ENCODE measurements at places on chromosomes 2 and 18.

- no peaks in the 10 kb centered on the region for H3K4me1 ChIP-seq
- H3K27ac ChIP-seq = no peak overlapping the region
- no peaks in the 10 kb centered on the region for H3K36me3 ChIP-seq
- no peak for DNase-seq
- no peak overlapping the region for H3K4me3 ChIP-seq
Measured at GRCh38 chr18:54416436-54416835, 58.7 kb downstream of the C18orf54 start.

DNA sequence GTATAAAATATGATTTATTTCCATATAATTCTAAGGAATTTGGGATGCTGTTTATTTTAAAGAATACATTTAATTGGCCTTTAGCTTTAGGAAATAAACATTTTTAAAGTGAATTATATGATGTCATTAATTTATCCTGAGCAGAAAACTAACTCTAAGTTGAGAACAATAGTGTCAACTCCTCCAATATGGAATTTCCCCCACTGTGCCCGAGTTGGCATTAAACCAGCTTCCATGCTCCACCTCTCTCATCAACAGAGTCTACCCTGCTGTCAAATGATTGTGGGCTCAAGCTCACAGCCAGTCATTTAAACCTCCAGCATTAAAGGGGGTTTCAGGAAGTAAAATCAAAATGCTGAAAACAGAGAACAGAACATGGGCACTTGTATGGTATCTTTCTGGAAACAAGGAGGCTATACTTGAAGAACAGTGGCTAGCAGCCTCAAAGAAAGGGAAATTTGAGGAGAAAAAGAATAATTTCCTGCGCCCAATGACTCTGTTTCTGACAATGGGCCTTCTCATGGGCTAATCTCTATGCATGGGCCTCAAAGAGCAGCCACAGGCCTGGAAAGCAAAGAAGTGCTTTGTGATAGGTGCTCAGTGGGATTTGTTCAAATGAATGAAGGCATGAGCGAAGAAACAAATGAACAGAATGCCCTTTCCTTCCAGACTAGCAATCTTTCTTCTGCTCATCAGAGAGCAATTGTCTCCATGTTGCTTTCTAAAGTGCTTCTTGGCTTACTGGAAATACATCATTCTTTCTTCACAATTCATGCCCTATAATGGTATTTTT is 252.8 kb downstream of the MTX2 start:
- no peak overlapping the region for H3K27ac ChIP-seq
- H3K27me3 ChIP-seq = no peaks in the 10 kb centered on the region
- peaks cover 4% of the 10 kb centered on the region for H3K4me1 ChIP-seq
- no peaks in the 10 kb centered on the region for H3K36me3 ChIP-seq
- no peak for DNase-seq

- H3K27ac ChIP-seq = no peak overlapping the region
- no peaks in the 10 kb centered on the region for H3K36me3 ChIP-seq
- no peak overlapping the region for H3K4me3 ChIP-seq
- DNase-seq = no peak
- no peaks in the 10 kb centered on the region for H3K4me1 ChIP-seq
- H3K27me3 ChIP-seq = no peaks in the 10 kb centered on the region
Measured at GRCh38 chr18:58814317-58814716, 50.4 kb upstream of the ZNF532 start.

GRCh38 chr2:47272905-47273758 is 118.0 kb upstream of the STPG4 start:
- no peak for DNase-seq
- H3K4me1 ChIP-seq = peaks cover 16% of the 10 kb centered on the region
- no peaks in the 10 kb centered on the region for H3K27me3 ChIP-seq
- no peak overlapping the region for H3K4me3 ChIP-seq
- H3K36me3 ChIP-seq = no peaks in the 10 kb centered on the region

- H3K4me1 ChIP-seq = no peaks in the 10 kb centered on the region
- no peaks in the 10 kb centered on the region for H3K36me3 ChIP-seq
- no peaks in the 10 kb centered on the region for H3K27me3 ChIP-seq
- no peak overlapping the region for H3K4me3 ChIP-seq
Measured at GRCh38 chr2:60213865-60214625, 339.4 kb downstream of the BCL11A start.

DNA sequence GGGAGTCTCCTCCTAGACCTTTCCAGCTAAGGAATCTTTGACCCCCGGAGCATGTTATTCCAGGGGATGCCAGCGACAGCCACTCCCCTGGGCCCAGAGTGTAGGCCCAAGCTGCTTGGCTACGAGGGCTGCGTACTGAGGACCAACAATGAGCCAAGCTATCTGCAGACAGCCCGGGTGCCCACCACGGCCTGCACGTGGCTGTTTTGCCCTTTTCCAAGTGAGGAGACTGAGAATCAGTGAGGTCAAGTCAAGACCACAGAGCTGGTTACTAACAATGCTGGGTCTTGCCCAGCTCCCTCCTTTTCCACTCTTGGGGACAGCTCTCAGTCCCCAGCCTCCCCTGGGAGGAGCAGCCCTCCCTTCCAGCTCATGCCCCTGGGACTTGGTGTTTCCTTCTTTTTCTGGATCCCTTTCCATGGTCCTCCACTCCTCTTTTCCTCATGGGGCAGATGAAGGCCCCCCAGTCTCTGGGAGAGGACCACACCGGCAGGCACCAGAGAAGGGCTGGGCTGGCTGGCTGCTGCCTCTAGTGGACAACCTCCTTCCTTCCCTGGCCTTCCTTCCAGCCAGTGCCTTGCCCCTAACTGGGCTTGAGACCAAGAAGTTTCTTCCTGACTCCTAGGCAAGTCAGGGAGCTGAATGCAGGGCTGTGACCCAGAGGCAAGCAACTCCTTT is 550 bp upstream of the MALL start:
- peak overlapping the region; percentile 27 for H3K27ac ChIP-seq
- H3K4me3 ChIP-seq = peak overlapping the region; percentile 35
- no peaks in the 10 kb centered on the region for H3K4me1 ChIP-seq
- peak; percentile 62 for DNase-seq
- no peaks in the 10 kb centered on the region for H3K27me3 ChIP-seq
- no peaks in the 10 kb centered on the region for H3K36me3 ChIP-seq

DNA sequence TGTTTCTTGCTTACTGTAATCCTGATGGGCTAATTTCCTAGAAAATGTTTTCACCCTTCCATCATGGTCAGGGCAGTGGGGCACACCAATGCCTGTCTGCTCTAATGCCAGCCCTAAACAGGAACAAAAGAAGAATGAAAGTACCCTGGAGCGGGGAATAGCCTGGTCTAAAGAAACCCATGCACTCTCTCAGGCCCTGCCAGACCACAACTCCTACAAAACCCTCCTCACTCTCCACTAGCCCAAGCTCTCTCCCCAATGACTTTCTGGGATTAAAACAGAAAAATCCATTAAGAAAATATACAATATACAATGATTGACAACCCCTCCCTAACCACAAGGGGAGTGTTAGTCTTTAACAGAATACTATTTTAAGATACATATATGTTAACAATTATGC is 67.6 kb downstream of the AAK1 start:
- H3K27me3 ChIP-seq = no peaks in the 10 kb centered on the region
- DNase-seq = no peak
- H3K4me3 ChIP-seq = no peak overlapping the region
- H3K27ac ChIP-seq = no peak overlapping the region
- peaks cover 6% of the 10 kb centered on the region for H3K4me1 ChIP-seq
- H3K36me3 ChIP-seq = no peaks in the 10 kb centered on the region

DNA sequence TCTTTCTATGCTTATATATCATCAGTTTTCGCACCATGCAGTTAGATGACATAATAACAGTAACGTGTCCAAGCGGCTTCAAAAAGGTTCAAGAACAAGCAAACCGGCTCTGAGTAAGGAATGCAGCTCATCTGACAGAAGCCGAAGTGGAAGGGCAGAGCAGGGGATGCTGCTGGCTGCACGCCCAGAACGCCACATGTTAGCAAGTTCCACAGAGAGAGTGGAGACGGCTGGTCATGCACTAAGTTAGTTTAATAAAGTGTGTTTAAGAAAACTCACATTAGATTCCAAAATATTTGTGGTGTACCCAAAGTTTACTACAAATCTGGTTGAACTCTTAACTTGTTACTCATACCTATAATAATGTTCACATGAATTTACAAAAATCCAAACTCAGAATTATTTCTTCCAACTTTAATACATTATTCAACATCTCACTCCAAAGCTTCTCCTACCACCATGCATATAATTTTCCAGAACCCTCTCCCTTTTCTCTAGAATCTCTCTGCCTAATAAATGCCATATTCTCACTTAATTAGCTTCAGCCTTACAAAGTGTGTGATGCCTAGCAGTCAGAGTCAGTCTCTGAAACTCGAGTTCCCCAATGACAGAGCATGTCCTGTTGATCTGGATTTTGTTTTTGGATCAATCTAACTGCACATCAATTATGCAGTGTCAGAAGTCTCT is 170.0 kb downstream of the DNAH7 start:
- H3K4me3 ChIP-seq = no peak overlapping the region
- no peaks in the 10 kb centered on the region for H3K36me3 ChIP-seq
- peak overlapping the region; percentile 74 for H3K27ac ChIP-seq

DNA sequence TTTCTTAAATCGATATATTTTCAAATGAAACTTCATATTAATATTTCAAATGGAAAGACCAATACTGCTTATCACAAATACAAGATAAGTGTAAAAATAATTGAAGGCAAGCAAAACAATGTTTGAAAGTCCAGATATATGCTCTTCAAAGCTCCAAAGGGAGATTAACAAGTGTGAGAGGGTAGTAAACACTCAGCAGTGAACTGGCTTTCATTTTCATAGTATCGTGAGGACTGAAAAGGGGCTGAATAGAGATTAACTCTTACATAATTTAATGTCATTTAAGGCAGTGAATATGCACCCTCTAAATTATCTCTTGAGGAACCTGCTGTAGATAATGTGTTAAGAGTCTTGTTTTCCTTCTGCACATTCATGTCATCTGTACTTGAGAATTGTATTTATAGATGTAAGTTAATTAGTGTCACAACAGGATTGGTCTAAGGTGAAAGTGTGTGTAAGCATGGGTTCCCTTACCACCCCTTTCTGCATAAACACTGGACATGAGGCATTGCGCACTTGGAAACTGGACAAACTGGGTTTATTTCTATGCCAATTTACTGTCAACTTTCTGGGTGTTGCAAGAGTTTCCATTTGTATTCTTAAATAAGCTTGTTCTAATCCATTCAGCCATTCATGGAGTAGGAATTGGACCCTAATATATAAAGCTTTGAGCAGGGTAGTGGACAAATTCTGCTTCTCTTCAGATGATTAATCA is 76.7 kb upstream of the SESTD1 start:
- H3K4me3 ChIP-seq = no peak overlapping the region
- peaks cover 11% of the 10 kb centered on the region for H3K4me1 ChIP-seq
- H3K36me3 ChIP-seq = no peaks in the 10 kb centered on the region
- no peak overlapping the region for H3K27ac ChIP-seq
- H3K27me3 ChIP-seq = no peaks in the 10 kb centered on the region

- H3K36me3 ChIP-seq = no peaks in the 10 kb centered on the region
- H3K27ac ChIP-seq = no peak overlapping the region
- no peak for DNase-seq
- no peaks in the 10 kb centered on the region for H3K4me1 ChIP-seq
- no peak overlapping the region for H3K4me3 ChIP-seq
Measured at GRCh38 chr18:62898359-62898758, 183.0 kb downstream of the PHLPP1 start.

- no peak for DNase-seq
- H3K36me3 ChIP-seq = no peaks in the 10 kb centered on the region
- no peak overlapping the region for H3K4me3 ChIP-seq
- H3K4me1 ChIP-seq = no peaks in the 10 kb centered on the region
- no peak overlapping the region for H3K27ac ChIP-seq
Measured at GRCh38 chr2:219851169-219851568, 223.7 kb downstream of the SLC4A3 start.

DNA sequence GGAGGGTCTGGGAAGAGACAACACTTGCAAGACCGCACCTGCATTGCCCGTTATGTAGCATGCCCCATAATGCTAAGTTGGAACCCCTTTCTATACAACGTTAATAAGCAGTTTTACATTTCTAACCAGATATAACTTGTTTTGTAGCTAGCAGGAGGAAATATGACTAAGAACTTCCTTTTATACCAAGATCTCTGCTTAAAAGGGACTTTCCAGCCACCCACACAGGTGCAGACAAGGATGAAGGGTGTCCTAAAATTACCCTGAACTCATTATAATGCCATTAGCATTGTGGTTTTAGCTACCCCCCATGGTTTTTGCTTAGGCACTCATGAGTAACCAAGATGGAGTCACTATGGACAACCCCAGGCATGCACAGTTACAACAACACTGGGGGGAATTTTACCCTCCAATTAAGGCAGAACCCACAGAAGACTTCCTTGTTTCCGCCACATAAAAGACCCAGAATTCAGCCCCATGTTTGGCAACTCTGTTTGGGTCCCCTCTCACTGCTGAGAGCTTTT is 362.8 kb downstream of the CBLN2 start:
- no peaks in the 10 kb centered on the region for H3K4me1 ChIP-seq
- no peaks in the 10 kb centered on the region for H3K36me3 ChIP-seq
- H3K27ac ChIP-seq = no peak overlapping the region
- no peaks in the 10 kb centered on the region for H3K27me3 ChIP-seq
- DNase-seq = no peak

DNA sequence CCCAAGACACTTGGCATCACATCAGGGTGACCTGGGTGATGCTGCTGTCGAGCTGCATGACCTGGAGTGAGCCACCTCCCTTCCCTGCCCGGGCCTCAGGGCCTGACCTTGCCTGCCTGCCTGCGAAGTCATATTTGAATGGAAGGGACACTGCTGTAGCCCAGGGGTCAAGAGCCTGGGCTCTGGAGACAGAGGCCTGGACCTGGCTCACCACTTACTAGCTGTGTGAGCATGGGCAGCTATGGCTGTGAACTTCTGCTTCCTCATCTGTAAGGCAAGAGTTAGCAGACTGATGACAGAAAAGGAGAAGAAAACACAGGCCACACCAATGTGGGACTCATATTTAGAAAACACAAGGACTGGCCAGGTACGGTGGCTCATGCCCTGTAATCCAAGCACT is 118.7 kb downstream of the ZFP36L2 start:
- H3K27ac ChIP-seq = no peak overlapping the region
- H3K4me1 ChIP-seq = peaks cover 11% of the 10 kb centered on the region
- no peak overlapping the region for H3K4me3 ChIP-seq
- H3K27me3 ChIP-seq = no peaks in the 10 kb centered on the region

DNA sequence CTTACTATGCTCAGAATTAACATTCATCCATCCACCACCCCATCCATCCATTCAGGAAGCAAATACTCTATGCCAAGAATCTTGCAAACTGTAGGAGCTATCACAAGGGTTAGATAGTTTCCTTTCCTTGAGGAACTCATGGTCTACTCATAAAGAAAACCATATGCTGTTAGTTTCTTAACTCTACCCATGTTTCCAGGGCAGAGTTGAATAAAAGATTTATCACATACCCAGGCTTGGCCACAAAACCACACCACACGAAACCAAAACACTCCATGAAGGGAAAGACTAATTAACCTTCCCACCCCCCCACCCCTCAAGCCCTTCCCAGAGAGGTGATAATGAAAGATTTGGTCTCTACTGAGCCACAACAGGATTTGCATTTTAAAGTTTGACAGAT is 23.7 kb upstream of the MSGN1 start:
- H3K4me1 ChIP-seq = 0 out of 2 replicates have a peak, but pooled peaks cover 4% of the 10 kb centered on the region
- no peaks in the 10 kb centered on the region for H3K27me3 ChIP-seq
- no peaks in the 10 kb centered on the region for H3K36me3 ChIP-seq
